H1 (cell line): ENCODE measurements at places on chromosomes 5 and 9. TPM values are rescaled to one million over a fixed set of nuclear protein-coding genes. Genes with fewer than 3 reads are reported as not detected.

DNA sequence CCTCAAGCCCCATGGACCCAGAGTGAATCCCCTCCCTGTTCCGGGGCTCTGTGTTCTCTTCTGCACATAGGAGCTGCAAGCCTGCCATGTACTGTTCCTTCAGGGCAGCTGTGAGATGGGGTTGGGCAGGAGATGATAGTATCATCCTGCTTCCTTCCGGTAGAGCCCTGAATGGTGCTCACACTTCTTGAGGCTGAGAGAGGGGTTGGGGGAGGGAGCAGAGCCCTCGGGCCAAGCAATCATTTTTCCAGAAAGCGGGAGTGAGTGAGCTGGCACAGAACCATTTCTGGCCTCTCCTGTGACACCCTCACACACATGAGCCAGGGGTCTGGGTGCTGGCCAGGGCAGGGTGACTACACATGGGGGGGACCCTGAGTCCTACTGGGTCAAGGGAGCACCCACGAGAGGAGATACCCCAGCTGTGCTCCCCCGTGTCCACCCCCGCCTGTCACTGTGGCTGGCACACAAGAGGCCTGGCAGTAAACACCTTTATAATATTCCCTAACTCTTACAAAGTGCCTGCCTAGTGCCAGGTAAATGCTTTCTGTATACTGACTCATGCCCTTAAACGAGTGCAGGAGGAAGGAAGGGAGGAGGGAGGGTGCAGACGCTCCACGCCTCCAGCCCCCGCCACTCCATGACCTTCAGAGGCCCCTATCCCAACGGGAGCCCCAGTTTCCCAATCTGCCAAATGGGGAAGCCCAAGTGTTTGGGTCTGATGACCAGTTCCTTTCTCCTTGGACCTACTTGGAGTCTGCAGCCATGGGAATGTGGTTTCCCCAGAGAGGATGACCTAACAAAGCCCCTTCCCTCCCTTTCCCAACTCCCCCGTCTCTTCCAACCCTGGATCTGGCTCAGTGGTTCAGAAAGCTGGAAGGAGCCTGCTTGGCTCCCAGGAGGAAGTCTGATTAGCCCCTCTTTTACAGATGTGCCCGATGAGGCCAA lies 15.5 kb downstream of the AKNA start:
- H3K36me3 ChIP-seq = 0 out of 2 replicates have a peak, but pooled peaks cover under 1% of the 10 kb centered on the region
- H3K4me3 ChIP-seq = no peak overlapping the region
- no peak overlapping the region for H3K27ac ChIP-seq
- peaks cover 30% of the 10 kb centered on the region for H3K4me1 ChIP-seq

DNA sequence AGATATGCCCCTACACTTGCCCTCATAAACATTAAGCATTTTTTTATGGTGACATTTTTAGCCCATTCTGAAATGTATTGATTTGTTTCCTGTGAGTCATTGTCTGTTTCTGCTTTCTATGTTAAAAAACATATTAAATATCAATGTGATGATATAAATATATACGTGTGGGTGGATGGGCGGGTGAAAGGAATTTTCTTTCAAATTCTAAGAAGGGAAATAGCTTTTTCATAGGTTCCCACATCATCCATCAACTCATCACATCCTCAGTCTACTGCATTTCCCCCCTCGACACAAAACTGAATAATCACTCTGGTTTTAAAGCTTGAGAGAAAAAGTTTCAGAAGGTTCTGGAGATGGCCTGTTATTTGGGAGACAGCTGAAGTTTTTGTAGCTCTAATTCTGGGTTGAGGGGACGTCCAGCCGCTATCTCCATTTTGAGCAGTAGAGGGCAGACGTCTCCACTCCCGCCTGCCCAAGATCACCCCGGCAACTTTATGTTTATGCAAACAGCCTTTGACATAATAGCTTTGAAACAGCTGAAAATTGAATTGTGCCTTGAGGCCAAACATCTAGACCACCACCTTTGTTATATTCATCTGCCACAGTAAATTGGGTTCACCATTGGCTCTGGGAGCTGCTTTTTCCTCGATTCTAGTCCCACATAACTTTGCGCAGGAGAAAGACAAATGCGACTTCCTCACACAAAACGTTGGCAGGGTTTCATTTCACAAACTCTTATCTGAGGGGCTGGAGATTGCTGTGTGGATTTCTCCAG lies 216.2 kb upstream of the CLINT1 start:
- H3K36me3 ChIP-seq = no peaks in the 10 kb centered on the region
- H3K4me3 ChIP-seq = no peak overlapping the region
- H3K4me1 ChIP-seq = peaks cover 3% of the 10 kb centered on the region; the same call in 1 of the 2 replicates
- H3K27me3 ChIP-seq = no peaks in the 10 kb centered on the region
- H3K27ac ChIP-seq = 0 out of 2 replicates have a peak overlapping the region, but pooled peaks have one; percentile 20

GRCh38 chr9:5529683-5530221 lies 19.4 kb downstream of the PDCD1LG2 start:
- H3K4me1 ChIP-seq = no peaks in the 10 kb centered on the region
- no peak for DNase-seq
- no peak overlapping the region for H3K27ac ChIP-seq
- H3K4me3 ChIP-seq = no peak overlapping the region
- H3K36me3 ChIP-seq = no peaks in the 10 kb centered on the region
- H3K27me3 ChIP-seq = no peaks in the 10 kb centered on the region; the same call in 1 of the 2 replicates

GRCh38 chr5:112779531-112779930 lies 41.8 kb downstream of the APC start:
- no peaks in the 10 kb centered on the region for H3K4me1 ChIP-seq
- no peak for DNase-seq
- peaks cover 3% of the 10 kb centered on the region; the same call in 1 of the 2 replicates for H3K36me3 ChIP-seq
- no peak overlapping the region for H3K4me3 ChIP-seq

- peaks cover 3% of the 10 kb centered on the region; the same call in 1 of the 2 replicates for H3K4me1 ChIP-seq
- H3K27ac ChIP-seq = peak overlapping the region; percentile 58
- no peaks in the 10 kb centered on the region for H3K27me3 ChIP-seq
- peak overlapping the region; percentile 90 for H3K4me3 ChIP-seq
Observed at GRCh38 chr5:111513131-111513520, 791 bp upstream of the STARD4 start.

DNA sequence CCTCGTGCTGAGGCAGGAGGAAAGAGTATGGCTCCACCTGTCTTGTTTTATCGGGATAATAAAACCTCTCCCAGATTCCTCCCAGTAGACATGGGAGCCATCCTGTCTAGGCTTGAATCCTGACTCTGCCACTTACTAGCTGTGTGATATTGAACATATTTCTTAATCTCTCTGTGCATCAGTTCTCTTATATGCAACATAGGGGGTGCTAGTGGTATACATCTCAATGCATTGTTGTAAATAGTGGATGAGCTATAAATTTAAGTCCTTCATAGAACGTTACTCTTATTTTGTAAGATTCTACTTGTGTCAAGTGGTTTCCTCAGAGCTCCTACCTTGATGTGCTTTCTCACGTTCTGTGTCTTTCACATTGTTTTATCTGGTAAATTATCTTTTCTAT lies 417.7 kb upstream of the POU5F2 start:
- no peak overlapping the region for H3K4me3 ChIP-seq
- H3K4me1 ChIP-seq = no peaks in the 10 kb centered on the region
- H3K36me3 ChIP-seq = no peaks in the 10 kb centered on the region
- H3K27me3 ChIP-seq = no peaks in the 10 kb centered on the region
- H3K27ac ChIP-seq = no peak overlapping the region

DNA sequence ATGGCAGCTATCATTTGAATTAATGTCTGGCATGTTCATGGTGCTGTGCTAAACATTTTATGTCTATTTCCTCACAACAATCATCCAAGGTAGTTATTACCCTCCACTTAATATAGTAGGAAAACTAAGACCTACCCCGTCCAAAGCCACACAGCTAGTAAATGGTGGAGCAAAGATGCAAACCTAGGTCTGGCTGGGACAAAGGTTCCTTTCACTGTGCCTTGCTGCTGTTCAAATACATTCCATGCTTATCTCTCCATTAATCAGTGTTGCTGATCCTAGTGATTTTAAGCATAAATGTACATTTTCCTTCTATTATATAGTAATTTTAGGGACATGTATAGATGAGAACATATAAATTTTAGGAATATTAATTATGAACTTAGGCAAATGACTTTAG lies 38.7 kb downstream of the CCDC125 start:
- H3K4me3 ChIP-seq = no peak overlapping the region
- H3K4me1 ChIP-seq = no peaks in the 10 kb centered on the region; the same call in 1 of the 2 replicates
- no peaks in the 10 kb centered on the region for H3K27me3 ChIP-seq
- no peaks in the 10 kb centered on the region for H3K36me3 ChIP-seq

DNA sequence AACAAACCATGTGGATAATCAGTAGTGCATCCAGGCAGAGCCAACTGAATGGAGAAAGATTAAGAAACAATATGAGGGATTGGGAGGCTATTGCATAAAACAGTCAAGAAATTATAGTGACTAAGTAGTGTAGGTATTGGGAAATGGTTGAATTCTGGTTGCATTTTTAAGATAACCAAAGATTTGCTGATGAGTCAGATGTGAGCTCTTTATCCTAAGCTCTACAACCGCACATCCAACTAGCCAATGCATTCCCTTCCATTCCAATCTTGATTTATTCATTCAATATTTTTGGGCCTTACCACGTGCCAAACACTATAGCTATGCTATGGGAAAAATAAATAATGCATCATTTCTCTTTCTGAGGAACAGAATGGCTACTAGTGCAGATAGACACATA lies 524.5 kb upstream of the RGMB start:
- no peak overlapping the region for H3K4me3 ChIP-seq
- H3K27ac ChIP-seq = no peak overlapping the region
- no peaks in the 10 kb centered on the region for H3K36me3 ChIP-seq
- DNase-seq = no peak

The COL5A1 gene
- polyA plus RNA-seq = 3.8 and 6.2 TPM in 2 replicates

The RORB gene
- 1.2 and 2.3 TPM in 2 replicates for polyA plus RNA-seq

The LHX3 gene
- polyA plus RNA-seq = 0.02 and 0.03 TPM in 2 replicates
